CD4-positive, alpha-beta T cell (primary cell): ENCODE measurements at places on chromosomes 3 and 15. TPM values are rescaled to one million over a fixed set of nuclear protein-coding genes. Genes with fewer than 3 reads are reported as not detected.

CGNL1 gene
- total RNA-seq: not detected

GCNT3 gene
- total RNA-seq: not detected

SAMD7 gene
- total RNA-seq: not detected

RAB27A gene
- 9.0 TPM for total RNA-seq

CSPG5 gene
- 0.39 TPM for total RNA-seq

BCL2A1 gene
- 20.0 TPM for total RNA-seq

PARL gene
- total RNA-seq: 40.0 TPM

STARD9 gene
- 4.6 TPM for total RNA-seq

LRRC31 gene
- not detected for total RNA-seq

CPN2 gene
- total RNA-seq: not detected

TIGIT gene
- total RNA-seq: 4.2 TPM

C3orf52 gene
- 2.7 TPM for total RNA-seq

PLS1 gene
- total RNA-seq: 0.92 TPM

SLITRK3 gene
- not detected for total RNA-seq
